ENCODE measurements at places on chromosomes 7 and 10.
A peak's percentile ranks its signal among the peaks of the same experiment; 100 is the strongest.

- DNase-seq: no peak
Observed at GRCh38 chr7:140417456-140418155, 13.7 kb downstream of the RAB19 start.

DNA sequence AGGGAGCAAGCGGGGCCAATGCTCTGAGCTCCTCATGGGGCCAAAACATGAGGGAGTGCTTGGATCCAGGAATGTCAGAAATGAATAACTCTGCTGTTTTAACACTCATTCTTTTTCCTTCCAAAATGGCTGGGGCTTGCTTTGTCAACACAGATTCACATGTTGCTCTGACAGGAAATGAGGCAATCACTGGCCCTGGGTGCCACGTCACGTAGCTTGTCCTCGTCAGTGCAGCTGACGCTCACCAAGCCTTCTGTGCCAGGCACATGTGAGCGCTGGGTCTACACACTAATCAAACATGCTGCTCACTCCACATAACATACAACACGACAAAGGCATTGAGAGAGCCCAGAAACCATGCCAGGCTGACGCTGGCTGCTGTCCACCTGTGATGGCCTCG, 198.9 kb downstream of the WDR37 start:
- peak; percentile 70 for DNase-seq

- DNase-seq: no peak
Observed at GRCh38 chr7:125926621-125927020, 997.0 kb upstream of the POT1 start.

- no peak for DNase-seq
Observed at GRCh38 chr10:73941300-73941699, 30.4 kb downstream of the PLAU start.

GRCh38 chr7:100544967-100545359, 6.0 kb downstream of the AGFG2 start:
- no peak for DNase-seq

DNA sequence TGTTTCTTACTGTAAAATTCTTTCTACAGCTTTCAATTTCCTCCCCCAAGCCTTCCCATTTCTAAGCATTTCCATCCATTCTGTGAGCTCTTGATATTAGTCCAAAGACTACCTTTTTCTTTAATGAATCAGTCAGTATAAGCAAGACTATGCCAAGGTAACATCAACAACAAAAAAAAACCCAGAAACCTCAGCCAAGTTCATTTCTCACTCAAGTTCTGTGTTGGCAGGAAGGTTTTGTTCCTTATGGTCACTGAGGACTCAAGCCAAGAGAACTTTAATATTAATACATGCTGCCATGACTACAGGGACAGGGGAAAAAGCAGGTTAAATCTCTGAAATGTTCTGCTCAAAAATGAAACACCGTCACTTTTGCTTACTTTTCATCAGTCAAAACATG, 621.2 kb upstream of the NRP1 start:
- DNase-seq: no peak

- DNase-seq: no peak
Observed at GRCh38 chr10:2494399-2494798, 572.9 kb upstream of the PFKP start.

GRCh38 chr10:93293999-93294398, 188.1 kb downstream of the MYOF start:
- peak; percentile 10 for DNase-seq

DNA sequence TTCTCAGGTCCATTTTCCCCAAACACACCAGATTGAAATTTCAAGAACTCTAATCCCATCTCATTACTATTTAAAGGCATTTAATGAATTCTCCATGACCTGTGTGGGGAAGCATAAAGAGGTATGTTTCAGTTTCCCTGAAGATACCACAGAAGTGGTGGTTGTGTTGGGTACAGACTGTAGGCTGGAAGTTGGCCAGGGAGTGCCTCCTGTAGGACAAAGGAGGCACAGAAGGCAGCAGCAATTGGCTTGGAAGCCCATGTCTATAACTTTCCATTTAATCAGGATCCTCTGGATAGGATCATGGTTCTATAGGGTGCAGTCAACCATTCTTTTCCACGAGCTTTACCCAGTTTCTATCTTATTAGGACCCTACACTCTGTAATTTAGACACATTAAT, 8.6 kb upstream of the BET1 start:
- no peak for DNase-seq

DNA sequence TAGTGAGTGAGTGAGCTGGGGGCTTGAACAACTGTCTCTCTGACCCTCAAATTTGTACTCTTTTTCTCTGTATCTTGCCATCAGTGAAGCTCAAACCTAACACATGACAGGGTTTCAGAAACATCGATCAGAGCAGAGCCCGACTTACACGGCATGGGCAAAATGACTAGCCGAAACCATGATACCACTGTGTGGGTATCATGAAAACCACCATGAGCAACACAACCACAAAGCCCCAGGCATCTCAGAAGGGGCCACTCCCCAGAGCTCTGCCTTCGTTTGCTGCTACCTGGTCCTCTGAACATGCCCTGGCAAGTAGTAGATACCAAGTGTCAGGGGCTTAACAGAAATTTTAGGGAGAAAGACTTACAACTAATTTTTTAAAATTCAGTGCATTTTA, 308.5 kb downstream of the WDR11 start:
- no peak for DNase-seq

GRCh38 chr10:112229901-112230300, 46.3 kb upstream of the GPAM start:
- no peak for DNase-seq

- DNase-seq: no peak
Observed at GRCh38 chr7:20450536-20450935, 119.8 kb downstream of the ITGB8 start.

DNA sequence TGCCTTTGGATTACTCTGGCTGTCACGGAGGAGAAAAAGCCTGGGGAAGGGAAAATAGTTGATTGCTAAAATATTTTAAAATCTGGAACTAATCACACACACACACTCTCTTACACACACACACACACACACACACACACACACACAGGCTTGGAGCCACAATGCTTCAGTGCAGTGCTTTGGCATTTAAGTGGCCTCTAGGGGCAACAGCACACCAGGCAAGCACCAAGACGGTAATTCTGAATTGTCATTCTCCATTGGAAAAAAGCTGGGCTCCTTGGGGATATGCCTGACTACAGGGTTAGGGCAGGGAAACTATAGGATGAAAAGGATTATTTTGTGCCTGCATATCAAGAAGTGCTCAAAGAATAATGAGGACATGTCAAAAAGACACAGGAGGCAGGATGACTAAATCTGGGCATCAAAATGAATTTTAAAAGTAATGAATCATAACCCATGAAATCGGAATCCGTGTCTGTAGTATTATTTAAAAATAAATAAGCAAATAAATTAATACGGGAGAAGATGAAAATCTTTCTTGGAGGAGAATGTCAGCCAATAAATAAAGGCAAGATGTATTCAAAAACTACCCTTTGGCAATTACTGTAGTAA, 30.4 kb upstream of the DDC start:
- peak; percentile 16 for DNase-seq

- peak; percentile 96 for DNase-seq
Observed at GRCh38 chr7:106425017-106425719, 140.4 kb upstream of the NAMPT start.

DNA sequence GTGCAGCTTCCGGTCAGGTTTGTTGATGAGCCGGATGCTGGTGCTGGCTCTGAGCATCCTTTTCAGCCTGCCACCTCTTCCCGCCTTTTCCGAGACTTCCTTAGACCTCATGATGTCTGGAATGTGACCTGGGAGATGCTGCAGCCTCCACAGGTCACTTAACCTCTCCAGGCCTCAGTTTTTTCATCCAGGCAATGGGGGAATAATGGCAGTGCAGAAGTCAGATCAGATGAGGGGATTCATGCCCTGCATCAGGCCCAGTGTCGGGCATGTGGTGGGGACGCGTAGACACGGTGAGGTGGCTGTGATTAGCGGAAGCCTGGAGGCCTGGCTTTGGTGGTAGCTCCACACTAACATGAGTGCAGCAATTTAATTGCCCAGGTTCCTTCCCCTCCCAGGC, 24.6 kb downstream of the PFKFB3 start:
- DNase-seq: no peak

DNA sequence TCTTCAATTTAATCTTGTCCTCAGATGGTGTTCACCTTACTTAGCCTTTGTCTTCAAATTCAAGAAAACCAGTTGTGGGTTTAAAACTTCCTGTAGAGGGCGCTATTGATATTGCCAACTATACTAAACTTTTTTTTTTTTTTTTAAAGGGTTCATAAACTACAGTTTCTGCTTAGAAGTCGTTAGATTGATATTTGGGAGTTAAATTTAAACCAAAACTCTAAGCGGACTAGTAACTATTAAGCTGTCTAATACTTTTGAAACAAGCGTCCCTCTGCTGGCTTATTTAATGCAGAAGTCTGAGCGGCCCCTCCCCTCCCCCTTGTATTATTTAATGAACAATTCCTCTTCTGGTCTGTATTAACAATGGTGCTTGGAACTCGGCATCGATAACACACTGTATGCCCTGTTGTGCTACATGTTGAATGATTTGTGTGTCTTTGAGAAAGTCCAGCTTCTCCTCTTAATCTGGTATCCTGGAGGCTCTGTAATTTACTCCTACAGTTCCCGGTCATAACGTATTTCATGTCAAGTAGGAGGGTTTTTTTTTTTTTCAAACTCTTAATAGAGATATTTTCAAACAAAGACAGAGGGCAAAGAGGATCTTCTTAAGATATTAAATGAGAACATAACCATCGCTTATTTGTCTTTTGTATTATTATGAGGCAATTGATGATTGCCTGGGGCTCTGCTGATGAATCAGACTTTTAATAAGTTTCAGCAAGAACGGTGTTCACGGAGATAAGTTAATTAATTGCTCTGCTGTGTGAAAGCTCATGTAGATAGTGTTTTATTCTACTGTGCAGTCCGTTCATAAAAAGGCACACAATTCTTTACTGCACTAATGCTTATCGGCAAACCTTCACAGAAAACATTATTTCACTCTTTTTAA, 22.6 kb upstream of the CREB5 start:
- DNase-seq: no peak

- no peak for DNase-seq
Observed at GRCh38 chr10:100353770-100354485, 6.9 kb downstream of the SCD start.

DNA sequence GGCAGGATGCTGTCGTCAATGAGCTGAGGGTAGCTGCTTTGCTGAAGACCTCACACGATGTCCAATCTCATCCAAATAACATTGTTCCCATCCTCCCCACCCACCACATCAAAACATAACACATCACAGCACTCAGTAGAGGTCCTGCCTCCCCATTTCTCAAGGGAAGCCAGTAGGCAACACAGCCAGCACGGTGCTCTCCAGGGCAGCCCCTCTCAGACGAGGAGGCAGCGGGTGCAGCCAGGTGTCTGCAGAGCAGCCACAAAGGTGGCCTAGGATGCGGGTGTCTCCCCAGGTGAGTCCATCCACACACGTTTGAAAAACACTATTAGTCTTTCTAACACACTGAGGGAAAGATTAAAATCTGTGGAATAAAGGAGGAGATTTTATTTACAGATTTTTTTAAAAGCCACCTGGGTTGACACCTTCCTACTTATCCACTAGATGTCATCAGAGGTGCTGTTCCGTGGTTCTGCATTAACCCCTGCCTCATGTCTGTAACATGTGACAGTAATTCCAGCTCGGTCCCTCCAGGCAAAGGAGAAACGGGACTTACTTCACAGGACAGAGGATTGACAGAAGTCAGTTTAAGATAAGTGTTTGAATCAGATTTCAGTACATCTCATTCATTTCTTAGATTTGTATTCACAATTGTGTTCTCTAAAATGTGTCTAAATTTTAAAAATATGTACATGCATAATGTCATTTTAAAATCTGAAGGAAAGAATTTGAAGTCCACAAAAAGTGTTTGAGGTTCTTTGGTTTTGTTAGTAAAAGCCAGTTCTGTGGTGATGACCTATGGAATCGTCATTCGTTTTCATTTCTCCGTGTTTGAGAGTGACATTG, 68.0 kb downstream of the LANCL2 start:
- peak; percentile 56 for DNase-seq

All from activated naive CD4-positive, alpha-beta T cell treated with anti-CD3 and anti-CD28 coated beads for 36 hours (primary cell).